ENCODE measurements at places on chromosomes 1 and 21. TPM values are rescaled to one million over a fixed set of nuclear protein-coding genes. Genes with fewer than 3 reads are reported as not detected.

GRCh38 chr1:229991724-229992333 lies 75.2 kb upstream of the GALNT2 start:
- DNase-seq, result no peak

DNA sequence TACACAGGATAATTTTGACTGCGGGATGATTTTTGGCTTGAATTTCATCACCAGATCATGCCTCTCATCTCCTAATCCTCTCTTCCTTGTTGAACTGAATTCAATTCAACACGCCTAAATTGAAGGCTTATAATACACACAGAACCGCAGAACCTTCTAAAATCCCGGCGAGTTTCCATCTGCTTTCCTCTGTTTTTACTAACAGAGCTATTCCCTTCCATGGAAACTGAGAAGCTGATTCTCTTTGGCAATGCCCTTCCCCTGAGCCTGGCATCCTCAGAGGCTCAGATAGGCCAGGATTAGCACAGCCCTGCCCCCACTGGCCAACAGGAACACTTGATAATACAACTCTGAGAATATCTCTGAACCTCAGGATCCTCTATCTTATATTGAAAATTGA lies 130.2 kb downstream of the CAPN8 start:
- no peak for DNase-seq

- no peak for DNase-seq
Measured at GRCh38 chr1:17177651-17178050, 27.3 kb upstream of the PADI1 start.

DNA sequence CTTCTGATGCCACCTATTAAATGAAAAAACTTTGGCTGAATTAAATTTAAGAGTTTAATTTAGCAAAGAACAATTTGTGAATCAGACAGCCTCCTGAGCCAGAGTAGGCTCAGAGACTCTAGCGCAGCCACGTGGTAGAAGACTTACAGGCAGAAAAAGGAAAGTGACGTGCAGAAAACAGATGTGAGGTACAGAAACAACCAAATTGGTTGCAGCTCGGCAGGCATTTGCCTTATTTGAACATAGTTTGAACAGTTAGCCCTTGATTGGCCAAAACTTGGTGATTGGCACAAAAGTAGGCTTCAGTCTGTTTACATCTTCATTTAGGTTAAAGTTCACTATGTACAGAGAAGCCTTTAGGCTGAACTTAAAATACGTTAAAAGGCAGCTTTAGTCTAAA lies 22.9 kb downstream of the TCP10L start:
- DNase-seq, result peak; percentile 69

DNA sequence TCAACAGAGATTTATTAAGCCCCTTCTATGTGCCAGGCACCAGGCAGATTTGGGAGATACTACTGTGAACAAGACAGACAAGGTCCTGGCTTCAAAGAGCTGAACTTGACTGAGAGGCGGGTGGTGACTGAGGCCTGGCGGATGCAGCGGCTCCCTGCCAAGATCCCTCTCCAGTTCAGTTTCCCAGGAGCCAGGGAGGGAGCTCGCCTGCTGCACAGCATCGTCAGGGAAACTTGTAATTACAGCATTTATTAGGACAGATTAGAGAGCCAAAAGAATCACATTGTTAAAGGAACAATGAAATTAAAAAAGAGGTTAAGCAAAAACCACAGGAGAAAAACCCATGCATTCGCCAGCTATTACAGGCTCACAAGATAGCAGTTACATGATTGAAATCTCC lies 55.3 kb downstream of the ETS2 start:
- peak; percentile 82 for DNase-seq

DNA sequence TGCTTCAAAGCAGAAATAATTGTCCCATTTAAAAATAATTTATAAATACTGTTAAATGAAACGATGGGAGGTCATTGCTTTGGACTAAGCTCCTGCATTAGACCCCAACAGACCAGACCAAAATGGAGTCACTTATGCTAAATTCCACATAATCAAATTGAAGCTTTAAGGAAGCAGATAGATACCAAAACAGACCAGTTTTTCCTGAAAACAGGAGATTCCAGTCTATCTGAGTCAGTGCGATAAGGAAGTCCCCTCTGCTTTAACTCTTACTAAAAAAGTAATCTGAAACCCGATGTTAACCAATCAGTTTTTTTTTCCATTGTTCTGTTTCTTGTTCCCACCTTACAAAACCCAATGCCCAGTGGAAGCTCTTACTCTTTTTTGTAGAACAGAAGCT lies 16.2 kb upstream of the DNASE2B start:
- no peak for DNase-seq

GRCh38 chr1:107871687-107872395 lies 93.1 kb downstream of the VAV3 start:
- DNase-seq, result no peak

DNA sequence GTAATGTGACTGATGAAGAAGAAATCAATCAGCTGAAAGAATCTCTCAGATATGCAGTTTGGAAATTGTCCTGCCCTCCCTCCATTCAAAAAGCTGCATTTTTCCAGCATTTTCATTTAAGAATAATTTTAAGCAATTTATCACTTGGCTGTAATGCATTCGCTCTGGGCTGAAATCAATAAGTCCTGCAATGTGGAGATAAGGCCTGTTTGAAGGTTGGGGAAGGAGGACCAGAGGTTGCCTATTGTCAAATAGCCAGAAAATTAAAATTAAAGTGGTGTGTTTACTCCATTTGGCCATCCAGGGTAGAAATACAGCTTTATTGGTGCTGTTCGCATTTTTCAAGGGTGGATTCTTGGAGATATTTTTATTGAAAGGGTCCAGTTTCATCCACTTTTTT lies 187.6 kb upstream of the NFIA start:
- DNase-seq, result no peak

DNA sequence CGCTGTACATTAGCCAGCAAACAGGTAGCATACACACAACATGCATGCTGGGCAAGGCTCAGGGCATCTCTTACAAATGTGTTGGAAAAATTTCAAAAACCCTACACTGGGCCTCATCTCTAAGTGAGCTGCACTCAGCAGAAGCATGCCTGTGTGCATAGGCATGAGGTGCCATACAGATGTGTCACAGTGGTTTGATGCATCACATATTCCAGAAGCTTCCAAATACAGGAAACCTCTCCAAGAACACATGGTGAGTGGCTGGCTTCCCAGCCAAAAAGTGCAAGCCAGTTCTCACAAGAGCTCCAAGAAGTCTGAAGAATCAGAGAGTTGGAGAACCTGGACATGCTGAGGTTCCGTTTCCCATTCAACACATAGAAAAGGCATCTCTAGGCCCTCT lies 58.3 kb downstream of the CD46 start:
- DNase-seq, result no peak

- DNase-seq, result peak; percentile 47
Measured at GRCh38 chr1:6785728-6786505, 663 bp downstream of the CAMTA1 start.

- DNase-seq, result peak; percentile 11
Measured at GRCh38 chr1:95966866-95967265, 732.9 kb downstream of the RWDD3 start.

- peak; percentile 49 for DNase-seq
Measured at GRCh38 chr1:174428033-174428432, 19.7 kb upstream of the GPR52 start.

DNA sequence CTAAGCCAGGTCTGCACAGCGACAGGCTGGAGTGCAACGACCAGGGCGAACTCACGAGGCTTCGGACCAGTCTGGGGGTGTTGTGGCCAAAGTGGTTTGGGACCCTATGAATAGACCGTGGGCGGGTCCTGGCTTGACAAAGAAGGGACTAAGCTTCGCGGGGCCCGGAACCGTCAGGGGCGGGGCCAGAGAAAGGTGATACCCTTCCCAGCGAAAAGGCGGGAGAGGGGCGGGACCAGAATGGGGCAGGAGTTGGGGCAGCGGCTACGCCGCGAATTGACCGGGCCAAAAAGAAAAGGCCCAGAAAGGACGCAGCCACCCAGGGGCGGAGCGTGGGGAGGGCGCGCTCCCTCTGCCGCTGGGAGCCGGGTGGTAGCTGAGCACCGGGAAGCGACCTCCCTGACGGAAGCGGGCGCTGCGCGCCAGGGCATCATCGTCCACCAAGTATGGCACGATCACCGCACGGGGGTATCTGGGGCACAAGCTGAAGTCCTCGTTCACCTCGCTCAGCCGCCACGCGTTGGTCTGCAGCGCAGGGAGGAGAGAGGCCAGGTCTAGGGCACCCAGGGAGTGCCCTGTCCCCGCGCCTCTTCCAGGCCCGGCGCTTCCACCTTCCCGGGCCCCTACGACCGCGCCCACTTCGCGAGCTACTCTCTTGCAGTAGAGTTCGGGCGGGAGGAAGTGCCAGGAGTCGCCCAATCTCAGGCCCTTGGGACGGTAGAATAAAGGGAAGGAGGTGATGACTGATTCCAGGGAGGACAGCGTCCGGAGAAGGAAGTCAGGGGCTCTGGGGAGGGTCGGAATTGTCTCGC lies 6.7 kb upstream of the FAM167B start:
- peak; percentile 79 for DNase-seq

- peak; percentile 21 for DNase-seq
Measured at GRCh38 chr1:81876901-81877733, 76.4 kb downstream of the ADGRL2 start.

- DNase-seq, result peak; percentile 77
Measured at GRCh38 chr1:31815752-31816500, at the start of gene SPOCD1. TSS of gene SPOCD1 (minus strand) at chr1:31816022. CDS start at chr1:31815333, 689 bp downstream.

DNA sequence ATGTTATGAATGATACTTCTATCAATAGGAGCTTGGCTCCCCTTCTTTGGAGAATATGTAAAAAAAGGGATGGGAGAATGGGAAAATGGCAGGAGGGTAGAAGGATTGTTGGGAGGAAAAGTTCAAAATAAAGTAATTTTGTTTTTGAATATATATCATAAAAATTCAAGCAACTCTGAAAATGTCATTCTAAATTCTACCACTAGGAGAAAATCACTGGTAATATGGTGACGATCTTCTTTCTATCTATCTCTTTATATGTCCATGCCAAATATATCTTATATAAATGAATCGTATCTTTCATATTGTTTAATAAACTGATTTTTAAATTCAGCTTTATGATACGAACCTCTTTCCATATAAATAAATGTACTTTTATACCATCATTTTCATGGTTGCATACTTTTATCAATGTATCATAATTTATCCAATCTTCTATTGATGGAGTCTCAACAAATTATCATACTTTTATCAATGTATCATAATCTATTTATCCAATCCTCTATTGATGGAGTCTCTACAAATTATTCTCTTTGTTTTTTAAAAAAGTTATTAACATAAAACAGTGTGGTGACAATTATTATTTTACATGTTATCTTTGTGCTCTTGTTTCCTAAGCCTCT lies 73.7 kb upstream of the MARK1 start:
- DNase-seq, result no peak

- no peak for DNase-seq
Measured at GRCh38 chr1:231636157-231636556, 9.6 kb downstream of the DISC1 start.

Gene SHISA4
- 50.8 TPM for total RNA-seq

Gene MKNK1
- 23.4 TPM for total RNA-seq

Gene PEX11B
- 34.9 TPM for total RNA-seq

Gene UBE2J2
- 22.9 TPM for total RNA-seq

Gene FGR
- 0.96 TPM for total RNA-seq

Gene CASQ1
- not detected for total RNA-seq

Data from umbilical cord (tissue), 2 donors.